ENCODE measurements at places on chromosomes 7 and 10.

GRCh38 chr10:103727546-103727963 is 127.8 kb downstream of the SH3PXD2A start:
- no peak for DNase-seq

GRCh38 chr7:37391791-37392672 is 56.6 kb downstream of the ELMO1 start:
- DNase-seq: peak; percentile 47

GRCh38 chr7:22841954-22842353 is 19.3 kb upstream of the TOMM7 start:
- DNase-seq: no peak

- no peak for DNase-seq
These were observed 649.1 kb downstream of the TNS3 start for GRCh38 chr7:46932676-46933424.

DNA sequence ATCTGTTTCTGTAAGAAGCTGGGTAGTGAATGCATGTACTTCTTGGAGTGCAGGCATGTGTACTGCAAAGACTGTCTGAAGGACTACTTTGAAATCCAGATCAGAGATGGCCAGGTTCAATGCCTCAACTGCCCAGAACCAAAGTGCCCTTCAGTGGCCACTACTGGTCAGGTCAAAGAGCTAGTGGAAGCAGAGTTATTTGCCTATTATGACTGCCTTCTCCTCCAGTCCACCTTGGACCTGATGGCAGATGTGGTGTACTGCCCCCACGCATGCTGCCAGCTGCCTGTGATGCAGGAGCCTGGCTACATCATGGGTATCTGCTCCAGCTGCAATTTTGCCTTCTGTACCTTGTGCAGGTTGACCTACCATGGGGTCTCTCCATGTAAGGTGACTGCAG is 18.9 kb upstream of the TMEM140 start:
- DNase-seq: no peak

- no peak for DNase-seq
These were observed 101.5 kb upstream of the CSTF2T start for GRCh38 chr10:51800725-51801424.

DNA sequence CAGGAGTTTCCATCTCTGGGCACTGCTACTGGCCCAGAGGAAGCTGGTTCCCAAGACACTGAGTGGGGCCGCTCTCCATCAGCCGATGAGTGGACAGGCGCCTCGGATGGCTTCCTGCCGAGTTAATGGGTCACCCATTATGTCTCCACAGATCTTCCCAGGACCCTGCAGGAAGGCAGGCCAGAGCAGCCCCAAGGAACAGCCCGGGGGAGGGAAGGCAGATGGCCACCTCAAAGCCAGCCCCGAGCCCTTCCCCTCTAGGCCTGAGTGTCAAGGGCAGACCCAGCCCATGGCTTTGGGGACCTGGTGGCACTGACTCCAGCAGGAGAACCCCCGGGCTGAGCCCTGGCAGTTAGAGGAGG is 3.4 kb upstream of the LFNG start:
- DNase-seq: no peak

DNA sequence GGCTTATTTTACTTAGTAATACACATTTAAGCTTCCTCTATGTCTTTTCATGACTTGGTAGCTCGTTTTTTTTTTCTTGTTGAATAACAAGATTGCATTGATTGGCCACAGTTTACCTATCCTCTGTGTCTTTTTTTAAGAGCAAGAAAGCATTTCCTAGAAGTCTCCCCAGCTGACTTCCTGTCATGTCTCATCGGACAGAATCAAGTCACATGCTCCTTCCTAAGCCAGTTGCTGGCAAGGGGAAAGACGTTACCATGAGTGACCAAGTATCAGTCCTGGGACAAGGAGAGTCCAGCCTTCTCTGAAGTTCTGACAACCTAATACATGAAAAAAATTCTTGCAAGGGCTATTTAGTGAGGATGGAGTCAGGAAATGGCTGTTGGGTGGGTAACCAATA is 24.9 kb upstream of the SFRP5 start:
- peak; percentile 42 for DNase-seq

DNA sequence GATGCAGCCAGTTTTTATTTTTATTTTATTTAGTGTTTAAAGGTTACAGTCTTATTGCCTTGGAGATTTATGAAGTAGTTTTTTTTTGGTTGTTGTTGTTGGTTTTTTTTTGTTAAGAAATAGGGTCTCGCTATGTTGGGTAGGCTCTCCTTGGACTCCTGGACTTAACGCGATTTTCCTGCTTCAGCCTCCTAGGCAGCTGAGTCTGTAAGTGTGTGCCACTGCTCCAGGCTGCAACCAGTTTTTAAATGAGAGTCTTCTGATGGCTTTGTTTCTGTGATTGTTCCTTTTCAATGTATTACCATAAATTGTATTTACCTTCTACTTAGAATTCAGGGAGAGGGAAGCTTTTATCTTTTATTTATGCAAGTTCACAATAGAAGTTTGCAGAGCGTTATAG is 62.8 kb downstream of the BICC1 start:
- DNase-seq: no peak

DNA sequence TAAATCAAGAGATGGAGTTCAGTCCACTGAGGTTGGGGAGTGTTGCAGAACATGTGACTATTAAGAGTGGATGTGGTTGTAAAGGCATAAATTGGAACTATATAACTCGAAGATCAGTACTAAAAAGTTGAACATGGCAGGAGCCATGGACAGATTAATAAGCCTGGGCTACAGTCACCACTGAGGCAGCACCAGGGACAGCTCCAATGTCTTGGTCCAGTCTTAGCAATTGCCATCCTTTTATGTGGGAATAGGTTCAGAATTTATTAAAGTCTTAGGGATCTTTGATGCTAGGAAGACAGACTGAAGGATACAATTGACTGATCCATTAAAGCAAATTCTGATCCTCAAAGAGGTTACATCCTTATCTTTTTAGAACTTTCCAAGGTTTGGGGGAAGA is 156.6 kb downstream of the ADRA2A start:
- DNase-seq: no peak

DNA sequence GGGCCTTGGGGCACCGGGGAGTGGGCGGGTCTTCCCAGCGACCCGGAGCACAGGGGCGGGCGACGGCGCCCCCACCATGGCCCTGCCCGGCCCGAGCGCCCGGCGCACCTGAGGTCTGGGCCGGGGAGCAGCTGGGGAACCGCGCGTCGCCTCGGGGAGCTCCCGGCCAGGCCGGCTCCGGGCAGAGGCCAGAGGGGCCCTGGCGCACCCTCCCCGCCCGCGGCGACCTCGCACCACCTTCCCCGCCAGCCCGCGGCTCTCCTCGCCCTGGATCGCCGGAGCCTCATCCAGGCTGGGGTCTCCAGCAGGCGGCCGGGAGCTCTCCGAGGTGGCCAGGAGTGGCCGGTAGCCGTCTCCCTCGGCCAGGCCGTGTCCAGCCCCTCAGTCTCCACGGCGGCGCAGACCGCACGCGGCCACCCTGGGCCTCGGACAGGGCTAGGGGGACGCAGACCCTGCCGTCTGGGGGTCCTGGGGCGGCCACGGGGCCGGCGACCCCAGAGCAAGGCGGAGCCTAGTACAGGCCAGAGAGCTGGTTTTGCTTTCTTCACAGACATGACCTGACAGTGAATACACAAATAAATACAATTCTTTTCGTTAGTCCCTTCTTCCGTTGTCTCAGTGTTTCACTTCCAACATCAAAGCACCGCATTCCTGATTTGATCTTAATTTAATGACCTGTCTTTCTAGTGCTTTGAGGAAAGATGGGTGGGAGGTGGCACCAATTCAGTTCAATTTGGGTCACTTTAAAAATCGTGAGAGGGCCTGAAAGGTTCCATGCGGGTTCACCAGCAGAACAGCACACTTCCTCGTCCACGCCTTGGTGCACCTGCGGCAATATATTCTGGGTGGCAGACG is 356.9 kb downstream of the DNAJB6 start:
- DNase-seq: no peak

DNA sequence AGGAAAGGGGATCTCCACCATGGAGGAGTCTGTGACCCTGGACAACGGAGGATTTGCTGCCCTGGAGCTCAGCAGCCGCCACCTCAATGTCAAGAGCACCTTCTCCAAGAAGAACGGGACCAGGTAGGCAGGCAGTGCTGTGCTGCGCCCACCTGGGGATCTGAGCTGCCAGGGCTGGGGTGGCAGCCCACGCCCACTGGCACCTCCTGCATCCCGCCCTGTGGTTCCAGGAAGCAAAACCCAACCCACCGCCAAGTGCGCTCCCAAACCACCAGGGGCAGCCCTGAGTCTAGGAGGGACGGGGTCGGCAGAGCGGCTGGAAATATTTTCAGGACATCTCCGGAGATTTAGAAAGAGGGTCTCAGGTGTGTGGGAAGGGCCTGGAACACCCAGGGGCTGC is 440.3 kb upstream of the FOXK1 start:
- no peak for DNase-seq

DNA sequence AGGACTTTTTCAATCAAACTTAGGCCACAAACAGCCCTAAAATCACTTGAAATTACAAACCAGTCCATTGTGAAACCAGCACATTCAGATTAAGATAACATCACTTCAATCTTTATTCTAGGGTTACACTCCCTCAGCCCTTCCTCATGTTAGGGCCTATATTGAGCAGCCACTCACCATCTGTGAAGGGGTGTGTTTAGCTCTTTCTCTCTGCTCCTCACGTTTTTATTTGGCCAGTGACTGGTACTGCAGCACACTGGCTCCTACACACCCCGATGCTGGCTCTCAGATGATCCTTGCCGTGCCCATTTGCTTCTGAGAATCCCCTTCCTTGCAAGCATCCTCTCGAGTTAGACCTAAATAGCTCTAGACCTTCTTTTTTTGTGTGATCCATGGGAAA is 604.5 kb downstream of the INHBA start:
- DNase-seq: no peak

GRCh38 chr7:72152161-72153131 is 259.7 kb downstream of the CALN1 start:
- no peak for DNase-seq

DNA sequence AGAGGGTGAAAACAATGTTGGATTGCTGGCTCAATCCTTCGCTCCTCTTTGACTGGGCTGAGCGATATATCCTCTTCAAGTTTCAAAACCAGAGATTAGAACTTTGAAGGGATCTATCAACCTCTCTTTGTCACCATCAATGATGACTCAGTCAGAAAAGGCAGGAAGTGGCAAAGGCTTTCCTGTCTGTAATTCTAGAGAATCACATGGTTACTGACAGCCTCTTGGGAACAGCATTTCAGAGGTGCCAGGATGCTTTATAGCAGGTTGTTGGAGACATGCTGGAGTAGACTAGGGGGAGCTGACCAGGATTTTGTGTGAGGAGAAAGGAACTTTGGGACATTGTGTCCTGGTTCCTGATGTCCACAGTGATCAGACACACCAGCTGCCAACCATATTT is 81.3 kb downstream of the PRKCQ start:
- DNase-seq: no peak

- no peak for DNase-seq
These were observed 1.8 kb upstream of the HK1 start for GRCh38 chr10:69276503-69276902.

GRCh38 chr7:29610086-29610485 is 46.5 kb downstream of the PRR15 start:
- no peak for DNase-seq

DNA sequence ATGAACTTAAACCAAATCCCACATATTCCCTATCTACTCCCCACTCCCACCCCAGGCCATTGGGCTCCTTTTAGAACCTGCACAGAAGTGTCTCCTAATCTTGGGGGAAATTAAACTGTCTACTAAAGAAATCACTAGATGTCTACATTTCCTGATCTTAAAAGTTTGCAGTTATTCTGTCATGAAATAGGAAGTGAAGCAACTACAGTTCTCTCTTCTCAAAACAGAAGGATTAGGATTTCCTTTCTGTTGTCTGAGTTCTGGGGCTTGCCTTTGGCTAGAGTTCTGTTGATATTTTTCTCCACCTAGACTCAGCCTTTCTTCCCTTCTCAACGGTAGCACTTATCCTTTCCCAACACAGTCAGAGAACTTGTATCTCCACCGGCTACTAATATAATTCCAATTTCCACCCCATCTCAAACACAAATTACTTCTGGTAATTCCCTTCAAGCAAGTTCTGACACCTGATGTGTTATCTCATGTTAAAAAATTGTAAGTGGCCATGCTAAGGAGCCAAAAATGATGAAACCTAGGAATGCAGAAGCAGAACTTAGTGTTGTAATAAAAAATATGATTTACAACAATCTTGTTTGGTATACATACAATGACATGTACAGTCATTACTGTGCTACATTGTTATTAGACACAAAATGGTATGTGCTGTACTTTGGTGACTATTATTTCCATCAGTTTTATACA is 12.1 kb downstream of the OR9A4 start:
- no peak for DNase-seq

DNA sequence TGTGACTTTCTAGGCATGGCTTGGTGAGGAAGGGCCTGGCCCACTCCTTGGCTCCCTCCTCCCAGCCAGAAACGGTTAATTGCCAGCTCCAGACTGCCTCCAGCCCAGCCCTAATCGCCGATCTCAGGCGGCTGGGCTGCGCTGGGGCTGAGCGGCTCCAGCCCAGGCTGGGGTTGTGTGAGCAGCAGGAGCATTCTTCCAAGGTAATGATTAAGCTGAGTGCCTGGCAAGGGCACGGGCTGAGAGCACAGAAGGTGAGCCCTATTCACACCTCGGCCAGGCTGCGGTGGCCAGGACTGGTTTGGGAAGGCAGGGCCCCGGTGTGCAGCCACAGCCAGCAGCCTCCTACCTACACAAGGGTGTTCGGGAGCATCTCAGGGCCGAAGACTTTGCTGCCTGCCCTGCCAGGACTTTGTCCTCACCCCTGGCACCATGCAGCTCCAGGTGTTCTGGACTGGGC is at the start of gene TMEM72:
Gene TMEM72, plus strand, starts transcription at position 257 of the 460 bp plus-strand sequence. Its CDS starts 176 bp downstream, at position 433.
- DNase-seq: peak; percentile 75

GRCh38 chr10:77350711-77351119 is 286.9 kb downstream of the KCNMA1 start:
- DNase-seq: peak; percentile 56

GRCh38 chr7:128899392-128899791 is 11.1 kb downstream of the KCP start:
- DNase-seq: no peak

DNA sequence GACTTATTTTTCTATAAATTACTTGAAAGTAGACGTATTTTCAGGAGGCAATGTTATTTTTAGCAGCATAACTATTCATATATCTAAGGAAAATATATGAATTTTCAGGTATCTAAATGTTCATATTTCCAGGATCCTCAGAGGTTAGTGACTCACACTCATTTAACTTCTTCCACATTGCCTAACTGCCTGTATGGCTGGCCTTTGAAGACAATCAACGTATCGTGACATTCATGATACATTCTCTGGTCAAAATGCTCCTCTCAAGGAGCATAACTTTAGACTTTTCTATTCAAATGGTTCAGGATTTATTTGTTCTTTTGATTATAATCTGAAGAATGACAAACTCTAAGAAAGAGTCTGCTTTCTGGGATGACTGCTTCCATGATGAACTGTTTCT is 89.3 kb downstream of the SEMA3C start:
- DNase-seq: no peak

DNA sequence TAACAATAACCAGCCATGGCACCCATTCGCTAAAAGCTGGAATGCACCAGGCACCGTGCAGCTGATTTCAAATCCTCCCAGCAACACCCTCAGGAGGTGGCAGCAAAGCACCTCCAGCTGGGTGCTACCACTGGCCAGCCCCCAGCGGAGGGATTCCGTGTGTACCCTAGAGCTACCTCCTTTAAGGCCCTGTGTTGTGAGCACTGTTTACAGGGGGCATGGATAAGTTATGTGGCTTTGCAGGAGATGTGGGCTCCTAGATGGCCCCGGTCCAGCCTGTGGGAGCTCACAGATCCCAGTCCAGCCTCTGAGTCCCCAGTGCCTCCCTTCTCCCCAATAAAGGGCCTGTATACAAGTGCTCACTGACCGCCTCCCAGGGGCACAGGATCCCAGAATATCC is 27.1 kb downstream of the TNRC18 start:
- peak; percentile 83 for DNase-seq
